ENCODE measurements at places on chromosomes 7 and 10. TPM values are rescaled to one million over a fixed set of nuclear protein-coding genes. Genes with fewer than 3 reads are reported as not detected.

DNA sequence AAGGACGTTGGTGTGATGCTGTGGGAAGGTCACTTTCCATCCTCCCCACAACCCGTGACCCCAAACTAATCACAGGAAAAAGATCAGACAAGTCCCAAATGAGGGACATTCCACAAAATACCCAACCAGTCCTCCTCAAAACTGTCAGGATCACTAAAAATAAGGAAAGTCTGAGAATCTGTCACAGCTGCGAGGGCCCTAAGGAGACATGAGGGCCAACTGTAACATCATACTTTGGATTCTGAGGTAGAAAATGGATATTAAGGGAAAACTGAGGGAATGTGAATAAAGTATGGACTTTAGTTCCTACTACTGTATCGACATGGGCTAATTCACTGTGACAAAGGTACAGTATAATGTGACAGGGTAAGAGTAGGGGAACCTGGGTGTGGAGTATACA lies 85.1 kb upstream of the FAM20C start:
- H3K4me3 ChIP-seq, result no peak overlapping the region
- peaks cover 6% of the 10 kb centered on the region for H3K27me3 ChIP-seq
- H3K36me3 ChIP-seq, result no peaks in the 10 kb centered on the region
- H3K4me1 ChIP-seq, result no peaks in the 10 kb centered on the region
- DNase-seq, result no peak

DNA sequence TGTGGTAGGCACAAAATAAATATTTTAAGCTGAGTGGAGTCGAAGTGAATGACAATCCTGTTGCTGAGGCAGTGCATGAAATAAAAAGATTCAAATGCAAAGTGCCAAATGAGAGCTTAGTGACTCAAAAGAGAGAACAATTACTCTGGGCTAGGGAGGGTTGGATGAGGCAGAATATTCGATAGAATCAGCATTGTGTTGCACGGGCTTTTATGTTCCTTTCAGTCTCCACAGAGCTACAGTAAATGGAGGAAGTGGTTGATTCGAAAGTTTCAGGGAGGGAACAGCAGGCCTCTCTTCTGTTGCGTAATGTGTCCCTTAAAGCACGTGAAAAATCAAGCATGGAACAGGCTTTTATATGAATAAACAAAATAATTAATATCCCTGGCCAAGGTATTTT lies 599.3 kb upstream of the CELF2 start:
- H3K36me3 ChIP-seq, result no peaks in the 10 kb centered on the region
- DNase-seq, result no peak
- no peak overlapping the region for H3K4me3 ChIP-seq
- H3K27me3 ChIP-seq, result no peaks in the 10 kb centered on the region
- H3K27ac ChIP-seq, result no peak overlapping the region
- no peaks in the 10 kb centered on the region for H3K4me1 ChIP-seq

- H3K36me3 ChIP-seq, result no peaks in the 10 kb centered on the region
- DNase-seq, result no peak
- H3K4me1 ChIP-seq, result peaks cover 7% of the 10 kb centered on the region
- peaks cover 65% of the 10 kb centered on the region for H3K27me3 ChIP-seq
These were observed 8.0 kb downstream of the CALY start for GRCh38 chr10:133328358-133329343.

The STRIP2 gene
- 19.7 TPM for total RNA-seq

The SKIDA1 gene
- 0.29 TPM for total RNA-seq
